ENCODE measurements at places on chromosomes 3 and 15.
A peak's percentile ranks its signal among the peaks of the same experiment; 100 is the strongest.

GRCh38 chr15:96273317-96274086 lies 57.0 kb upstream of the NR2F2 start:
- DNase-seq: no peak

- DNase-seq: no peak
These were observed 40.8 kb downstream of the ZFAND6 start for GRCh38 chr15:80100247-80100646.

- no peak for DNase-seq
These were observed 35.6 kb upstream of the FGF7 start for GRCh38 chr15:49387471-49387870.

DNA sequence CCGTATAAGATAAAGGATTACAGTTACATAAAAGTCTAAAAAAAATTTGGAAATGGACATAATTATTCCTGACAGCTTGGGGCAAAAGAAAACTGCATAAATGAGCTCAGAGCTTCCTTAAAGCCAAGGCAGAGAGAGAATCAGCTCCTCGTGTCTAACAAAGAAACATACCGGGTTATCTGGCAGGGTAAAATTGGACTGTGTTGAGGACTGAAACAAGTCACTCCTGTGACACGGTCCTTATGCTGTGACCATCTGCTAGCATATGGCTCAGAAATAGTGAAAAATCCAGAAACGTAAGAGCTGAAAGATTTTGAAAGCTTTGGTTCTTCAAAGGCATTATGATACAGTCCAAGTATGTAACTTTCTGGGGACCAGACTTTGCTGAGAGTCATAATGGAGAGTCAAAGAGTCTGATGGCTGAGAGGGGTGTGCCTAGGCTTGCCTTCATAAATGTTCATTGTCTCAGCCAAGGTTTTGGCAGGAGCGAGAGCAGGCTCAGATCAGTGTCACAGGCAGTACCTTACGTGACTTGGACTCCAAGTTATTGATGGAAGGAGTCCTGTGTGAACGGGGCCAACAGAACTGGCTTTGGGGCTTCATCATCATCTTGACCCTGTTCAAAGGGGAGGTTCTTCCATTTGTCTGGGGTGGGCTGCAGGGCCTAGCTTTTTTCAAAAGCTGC lies 12.5 kb downstream of the MAP6D1 start:
- DNase-seq: no peak

- no peak for DNase-seq
These were observed 15.9 kb downstream of the PPM1L start for GRCh38 chr3:160771811-160772459.

- DNase-seq: no peak
These were observed 27.8 kb upstream of the ST3GAL6 start for GRCh38 chr3:98735296-98735695.

DNA sequence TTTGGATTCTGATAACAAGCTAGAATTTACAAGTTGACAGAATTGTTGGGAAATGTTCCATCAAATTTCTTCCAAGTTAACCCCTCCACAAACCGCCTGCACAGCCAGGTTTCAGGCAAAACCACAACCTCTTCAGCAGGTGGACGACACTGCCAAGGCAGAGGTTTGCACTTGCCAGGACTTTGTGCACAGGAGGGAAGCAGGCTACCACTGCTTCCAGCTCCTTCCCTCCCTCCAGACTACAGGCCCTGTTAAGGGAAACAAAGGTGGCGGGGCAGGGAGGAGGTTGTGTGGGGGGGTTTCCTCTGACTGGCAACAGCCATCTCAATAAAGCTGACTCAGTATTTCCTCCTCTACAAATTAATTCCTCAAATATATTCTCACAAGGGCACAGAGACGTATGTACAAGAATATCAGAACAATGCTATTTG lies 42.2 kb downstream of the TBC1D2B start:
- DNase-seq: no peak

GRCh38 chr3:183202004-183202722 lies 39.6 kb upstream of the LAMP3 start:
- DNase-seq: peak; percentile 64

GRCh38 chr15:49372366-49372765 lies 50.7 kb upstream of the FGF7 start:
- DNase-seq: no peak

- DNase-seq: no peak
These were observed 31.3 kb upstream of the RAB6B start for GRCh38 chr3:133926736-133927539.

- DNase-seq: no peak
These were observed 61.1 kb upstream of the RAD18 start for GRCh38 chr3:9024341-9024740.

DNA sequence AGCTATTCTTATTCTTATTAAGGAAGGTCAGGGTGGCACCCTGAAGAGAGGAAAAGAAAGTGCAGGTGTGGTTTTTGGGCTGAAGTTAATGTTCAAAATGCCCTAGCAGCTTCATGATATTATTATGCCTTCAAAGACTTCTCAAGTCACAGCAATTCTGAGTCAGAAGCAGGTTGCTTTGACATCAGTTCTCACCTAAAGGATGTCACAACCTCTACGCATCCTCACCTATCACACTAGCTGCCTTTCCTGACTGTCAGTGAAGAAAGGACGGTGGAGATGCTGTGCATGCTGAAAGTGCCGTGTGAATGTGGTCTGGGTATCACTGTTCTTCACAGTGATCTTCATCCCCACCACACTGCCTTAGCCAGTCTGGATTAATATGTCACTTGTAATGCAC lies 49.6 kb downstream of the NPTN start:
- DNase-seq: no peak

DNA sequence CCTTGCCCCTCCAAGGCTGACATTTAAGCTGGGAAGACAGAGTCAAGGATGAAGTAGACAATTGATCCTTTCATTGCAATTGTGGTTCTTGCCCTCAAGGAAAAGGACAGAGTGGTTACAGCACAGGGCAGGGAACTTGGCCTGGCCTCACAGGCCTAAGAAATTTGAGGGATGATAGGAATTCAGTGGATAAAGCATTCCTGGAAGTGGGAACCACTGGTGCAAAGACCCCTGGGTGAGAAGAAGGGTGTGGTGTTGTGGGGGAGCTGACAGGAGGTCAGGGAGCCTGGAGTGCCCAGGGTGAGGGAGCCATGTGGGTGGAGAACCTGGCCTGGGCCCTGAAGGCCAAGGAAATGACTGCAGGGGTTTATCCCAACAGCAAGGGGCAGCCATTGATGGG lies 287.4 kb downstream of the UACA start:
- no peak for DNase-seq

DNA sequence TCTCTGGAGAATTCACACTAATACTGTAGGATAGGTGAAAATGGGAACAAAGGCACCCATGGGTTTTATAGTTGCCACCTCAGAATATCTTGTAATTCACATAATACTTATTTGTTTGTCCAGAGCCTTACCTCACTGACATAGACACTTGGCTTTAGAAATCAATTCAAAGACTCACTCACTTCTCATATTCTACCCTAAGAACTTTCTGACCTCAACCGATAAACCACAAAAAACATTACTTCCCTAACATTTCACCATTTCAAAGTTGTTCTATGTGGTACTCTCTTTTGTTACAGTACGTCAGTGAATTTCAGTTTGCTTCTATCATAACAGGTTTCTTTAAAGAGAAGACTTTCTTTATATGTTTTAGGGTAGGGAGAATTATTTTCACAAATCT lies 359.3 kb downstream of the IGSF11 start:
- no peak for DNase-seq

DNA sequence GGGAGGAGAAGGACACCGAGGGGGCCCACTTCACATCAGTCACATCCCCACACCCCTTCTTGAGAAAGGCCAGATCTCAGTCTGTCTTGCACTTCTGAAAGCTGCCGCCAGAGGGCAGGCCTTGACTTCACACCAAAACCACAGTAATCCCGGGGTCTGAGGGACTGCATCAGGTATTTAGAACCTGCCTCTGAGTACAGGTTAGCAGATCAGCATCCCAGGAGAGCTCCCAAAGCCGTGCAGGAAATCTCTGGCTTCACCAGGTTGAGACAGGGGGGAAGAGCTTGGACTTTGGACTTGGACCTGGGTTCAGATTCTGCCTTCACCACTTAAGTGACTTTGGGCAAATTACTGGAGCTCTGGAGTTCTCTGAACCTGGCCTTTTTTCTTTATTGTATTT lies 50.3 kb downstream of the LHFPL4 start:
- peak; percentile 85 for DNase-seq

DNA sequence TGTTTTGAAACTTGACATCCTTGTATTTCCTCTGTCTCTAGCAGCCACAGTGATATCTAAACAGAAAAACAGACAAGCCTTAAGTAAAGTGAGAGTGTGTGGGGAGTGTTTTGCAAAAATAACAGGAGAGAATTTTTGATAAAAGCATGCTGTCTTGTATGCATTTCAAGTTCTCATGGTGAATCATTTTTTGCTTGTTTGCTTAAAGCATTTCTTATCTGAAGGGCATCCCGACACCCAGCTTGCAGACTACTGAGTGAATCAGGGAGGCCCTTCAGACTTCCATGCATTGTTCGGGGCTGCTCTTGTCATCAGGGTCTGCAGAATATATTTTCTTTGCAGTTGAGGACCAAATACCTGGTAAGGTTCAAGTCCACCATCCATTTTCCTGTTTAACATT lies 8.5 kb downstream of the CGNL1 start:
- no peak for DNase-seq

DNA sequence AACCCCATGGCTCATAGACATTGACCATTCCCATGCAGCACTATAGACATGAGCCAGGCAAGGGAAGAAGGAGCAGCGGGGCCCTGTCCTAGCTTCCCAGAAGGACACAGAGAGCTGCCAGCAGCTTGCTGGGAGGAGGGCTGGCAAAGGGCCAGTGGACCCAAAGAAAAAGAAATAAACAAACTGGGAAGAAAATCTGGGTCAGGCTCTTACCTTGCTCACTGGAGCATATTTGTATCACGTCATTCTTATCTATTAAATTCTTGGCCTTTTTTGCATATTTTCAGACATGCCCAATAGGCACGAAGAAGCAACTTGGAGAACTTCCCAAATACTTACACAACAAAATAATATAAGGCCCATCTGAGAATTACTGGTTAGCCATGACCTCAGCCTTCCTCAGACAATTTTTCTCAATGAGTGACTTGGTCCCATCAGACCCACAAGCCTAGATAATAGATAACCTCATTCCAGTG lies 28.4 kb downstream of the RASGRP1 start:
- DNase-seq: no peak

DNA sequence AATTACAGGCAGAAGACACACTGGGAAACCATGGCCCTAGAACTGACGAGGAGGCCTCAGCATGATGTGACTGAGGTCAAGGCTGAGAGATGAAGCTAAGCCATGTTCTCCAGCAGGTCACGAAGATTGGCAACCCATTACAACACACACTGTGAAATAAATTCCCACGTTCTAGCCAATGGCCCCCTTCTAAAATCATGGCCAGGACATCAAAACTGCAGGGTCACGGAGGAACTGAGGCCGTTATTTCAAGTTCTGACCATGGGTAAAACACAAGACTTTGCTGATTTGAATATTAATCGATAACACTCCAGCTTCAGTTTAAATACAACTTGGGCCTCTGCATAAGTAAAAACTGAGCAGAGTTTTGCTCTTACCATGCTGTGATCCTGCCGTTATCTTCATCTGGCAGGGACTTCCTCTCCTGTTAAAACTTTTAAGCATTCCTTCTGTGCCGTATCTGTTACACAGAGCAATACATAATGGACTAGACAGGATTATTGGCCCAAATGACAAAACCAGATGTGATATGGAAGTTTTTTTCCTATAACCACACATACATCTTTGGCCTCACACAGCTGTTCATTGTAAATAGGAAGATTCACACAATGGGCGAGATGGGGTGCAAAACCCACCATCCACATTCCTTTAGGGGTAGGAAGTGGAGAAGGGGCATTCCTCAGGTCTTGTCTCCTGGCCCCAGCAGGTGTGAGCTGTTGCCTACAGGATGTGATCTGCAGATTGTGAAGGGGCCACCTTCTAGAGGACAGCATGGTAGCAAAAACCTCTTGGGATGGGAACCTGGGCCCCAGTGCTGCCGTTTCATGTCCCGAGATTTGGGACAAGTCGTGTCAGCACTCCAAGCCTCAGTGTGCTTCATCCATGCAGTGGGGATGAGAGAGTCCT lies 207.4 kb downstream of the OPA1 start:
- no peak for DNase-seq

GRCh38 chr3:154778057-154778456 lies 302.1 kb upstream of the MME start:
- DNase-seq: no peak

DNA sequence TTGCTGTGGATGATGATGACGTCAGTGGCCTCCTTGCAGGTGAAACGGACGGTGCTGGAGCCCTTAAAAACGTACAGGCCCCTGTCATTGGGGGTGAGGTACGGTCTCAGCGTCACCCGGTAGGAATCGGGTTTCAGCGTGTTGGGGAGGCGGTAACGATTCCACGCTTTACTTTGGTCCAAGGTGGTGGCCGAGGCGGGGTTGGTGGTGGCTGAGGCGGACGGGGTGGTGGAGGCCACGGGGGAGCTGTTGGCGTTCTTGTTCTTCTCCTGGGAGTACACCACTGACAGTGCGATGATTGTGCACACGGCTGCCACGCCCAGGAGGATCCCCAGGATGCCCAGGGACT lies 8.5 kb downstream of the ANPEP start:
- DNase-seq: peak; percentile 13

- no peak for DNase-seq
These were observed 377.3 kb downstream of the EPHB1 start for GRCh38 chr3:135172191-135172869.

GRCh38 chr3:176737480-176738110 lies 459.7 kb downstream of the TBL1XR1 start:
- DNase-seq: no peak

DNA sequence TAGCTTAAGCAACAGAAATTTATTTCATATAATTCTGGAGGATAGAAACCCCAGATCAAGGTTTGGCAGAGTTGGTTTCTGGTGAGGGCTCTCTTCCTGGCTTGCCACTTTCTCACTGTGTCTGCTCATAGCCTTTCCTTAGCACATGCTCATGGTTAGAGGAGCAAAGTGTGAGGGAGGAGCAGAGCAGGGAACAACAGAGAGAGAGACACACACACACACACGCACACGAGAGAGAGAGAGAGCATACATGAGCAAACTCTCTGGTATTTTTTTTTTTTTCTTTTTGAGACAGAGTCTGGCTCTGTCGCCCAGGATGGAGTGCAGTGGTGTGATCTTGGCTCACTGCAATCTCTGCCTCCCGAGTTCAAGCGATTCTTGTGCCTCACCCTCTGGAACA lies 36.8 kb upstream of the ZDHHC23 start:
- no peak for DNase-seq
